ENCODE measurements at places on chromosomes 4 and X. TPM values are rescaled to one million over a fixed set of nuclear protein-coding genes. Genes with fewer than 3 reads are reported as not detected.
A peak's percentile ranks its signal among the peaks of the same experiment; 100 is the strongest.

- H3K27me3 ChIP-seq: no peaks in the 10 kb centered on the region
- DNase-seq: no peak
- H3K4me3 ChIP-seq: no peak overlapping the region
- H3K36me3 ChIP-seq: no peaks in the 10 kb centered on the region
- H3K4me1 ChIP-seq: peaks cover 12% of the 10 kb centered on the region
- H3K27ac ChIP-seq: no peak overlapping the region
These were observed 24.2 kb upstream of the PGRMC2 start for GRCh38 chr4:128311659-128312403.

DNA sequence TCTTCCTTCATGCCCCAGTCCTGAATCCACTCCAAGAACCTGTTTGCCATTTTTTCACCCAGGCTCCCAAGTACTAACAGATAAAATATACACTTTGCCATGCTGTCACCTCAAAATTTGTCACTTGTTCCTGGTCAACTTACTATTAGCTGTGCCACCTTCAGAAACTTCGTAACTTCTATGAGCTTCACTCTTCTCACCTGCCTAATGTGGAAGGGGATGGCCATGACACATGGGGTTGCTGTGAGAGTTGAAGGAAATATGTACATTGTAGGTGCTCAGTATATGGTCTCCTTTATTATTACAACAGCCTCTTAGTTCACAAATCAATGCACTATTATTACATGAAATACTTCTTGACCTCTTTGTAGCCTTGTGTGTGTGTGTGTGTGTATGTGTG lies 10.4 kb downstream of the TMSB4X start:
- DNase-seq: no peak
- H3K27me3 ChIP-seq: no peaks in the 10 kb centered on the region
- H3K4me3 ChIP-seq: no peak overlapping the region
- peaks cover 26% of the 10 kb centered on the region for H3K4me1 ChIP-seq
- H3K27ac ChIP-seq: no peak overlapping the region
- no peaks in the 10 kb centered on the region for H3K36me3 ChIP-seq

GRCh38 chr4:63393544-63393943 lies 1015.7 kb downstream of the TECRL start:
- H3K27me3 ChIP-seq: no peaks in the 10 kb centered on the region

GRCh38 chr4:88159229-88159725 lies 838 bp upstream of the ABCG2 start:
- H3K4me3 ChIP-seq: peak overlapping the region; percentile 72
- no peaks in the 10 kb centered on the region for H3K36me3 ChIP-seq
- no peak overlapping the region for H3K27ac ChIP-seq
- no peaks in the 10 kb centered on the region for H3K4me1 ChIP-seq
- peak; percentile 45 for DNase-seq

GRCh38 chr4:151359576-151359975 lies 34.2 kb upstream of the SH3D19 start:
- no peak for DNase-seq
- H3K36me3 ChIP-seq: no peaks in the 10 kb centered on the region
- peaks cover 8% of the 10 kb centered on the region for H3K4me1 ChIP-seq
- H3K27ac ChIP-seq: no peak overlapping the region

- H3K4me3 ChIP-seq: no peak overlapping the region
- DNase-seq: peak; percentile 12
- H3K36me3 ChIP-seq: no peaks in the 10 kb centered on the region
- no peak overlapping the region for H3K27ac ChIP-seq
These were observed 14.1 kb upstream of the CA5B start for GRCh38 chrX:15723887-15724517.

- no peaks in the 10 kb centered on the region for H3K4me1 ChIP-seq
- H3K27me3 ChIP-seq: no peaks in the 10 kb centered on the region
- DNase-seq: no peak
- no peak overlapping the region for H3K4me3 ChIP-seq
- H3K36me3 ChIP-seq: no peaks in the 10 kb centered on the region
- no peak overlapping the region for H3K27ac ChIP-seq
These were observed 226.3 kb downstream of the ZIC3 start for GRCh38 chrX:137792214-137792613.

DNA sequence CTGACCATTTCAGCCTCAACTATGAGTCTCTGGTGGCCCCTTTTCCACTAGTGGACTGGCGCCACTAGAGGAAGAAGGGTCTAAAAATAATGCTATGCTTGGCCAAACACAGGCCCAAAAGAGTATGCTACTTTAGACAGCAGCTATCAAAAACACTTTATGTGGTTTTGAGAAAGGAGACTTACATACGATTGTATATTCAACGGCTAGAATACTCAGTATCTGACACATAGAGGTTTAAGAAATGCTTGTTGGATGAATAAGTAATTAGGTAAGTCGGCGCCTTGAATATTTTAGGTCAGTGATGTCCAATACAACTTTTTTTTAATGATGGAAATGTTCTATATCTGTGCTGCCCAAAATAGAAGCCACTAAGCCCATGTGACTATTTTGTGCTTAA lies 25.7 kb upstream of the TMPRSS11A start:
- H3K27me3 ChIP-seq: peaks cover 27% of the 10 kb centered on the region
- DNase-seq: peak; percentile 61
- peak overlapping the region; percentile 79 for H3K27ac ChIP-seq
- peaks cover 16% of the 10 kb centered on the region for H3K4me1 ChIP-seq
- no peaks in the 10 kb centered on the region for H3K36me3 ChIP-seq

The TMEM31 gene
- total RNA-seq: not detected

All from GM23248 (cell line).